ENCODE measurements at places on chromosomes 6 and 20.

- no peak for DNase-seq
Measured at GRCh38 chr6:129473546-129473945, 236.4 kb downstream of the ARHGAP18 start.

DNA sequence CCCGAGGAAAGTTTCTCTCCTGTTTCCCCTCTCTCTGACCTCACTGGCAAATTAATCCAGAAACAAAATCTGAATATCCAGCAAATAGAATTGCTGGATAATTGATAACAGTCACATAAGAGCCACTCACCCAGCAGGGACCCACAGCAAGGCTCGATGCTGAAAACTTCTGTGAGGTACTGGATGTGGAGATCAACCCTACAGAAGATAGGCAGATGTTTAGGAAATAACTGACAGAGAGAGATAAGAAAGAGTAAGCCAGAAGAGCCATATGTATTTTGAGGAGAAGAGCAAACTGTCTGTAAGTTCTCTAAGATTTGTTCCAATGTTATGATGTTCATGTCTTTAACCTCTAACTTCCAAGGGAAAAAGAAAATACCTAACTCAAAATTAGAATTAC, 59.7 kb downstream of the PKHD1 start:
- DNase-seq = no peak

GRCh38 chr6:134544737-134545136, 226.8 kb upstream of the SGK1 start:
- DNase-seq = no peak

DNA sequence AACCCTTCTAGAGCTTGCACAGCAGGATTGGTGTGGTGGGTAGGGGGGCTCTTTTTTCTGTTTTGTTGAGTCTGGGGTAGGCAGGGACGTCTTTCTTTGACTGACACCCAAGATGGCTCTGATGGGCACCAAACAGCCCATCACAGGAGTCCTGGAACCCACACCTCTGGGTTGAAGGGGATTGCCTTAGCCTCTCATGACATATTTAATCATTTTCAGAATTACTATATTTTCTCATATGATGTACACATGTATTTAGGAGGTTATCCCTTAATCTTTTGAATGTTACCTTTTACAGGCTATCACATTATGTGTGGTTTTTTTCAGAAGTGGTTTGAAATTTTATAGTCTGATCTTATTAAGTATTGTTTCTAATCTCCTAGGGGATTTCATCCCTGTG, 64.6 kb downstream of the RPP40 start:
- DNase-seq = peak; percentile 17

- DNase-seq = peak; percentile 90
Measured at GRCh38 chr6:34196116-34196832, 40.4 kb upstream of the HMGA1 start.

DNA sequence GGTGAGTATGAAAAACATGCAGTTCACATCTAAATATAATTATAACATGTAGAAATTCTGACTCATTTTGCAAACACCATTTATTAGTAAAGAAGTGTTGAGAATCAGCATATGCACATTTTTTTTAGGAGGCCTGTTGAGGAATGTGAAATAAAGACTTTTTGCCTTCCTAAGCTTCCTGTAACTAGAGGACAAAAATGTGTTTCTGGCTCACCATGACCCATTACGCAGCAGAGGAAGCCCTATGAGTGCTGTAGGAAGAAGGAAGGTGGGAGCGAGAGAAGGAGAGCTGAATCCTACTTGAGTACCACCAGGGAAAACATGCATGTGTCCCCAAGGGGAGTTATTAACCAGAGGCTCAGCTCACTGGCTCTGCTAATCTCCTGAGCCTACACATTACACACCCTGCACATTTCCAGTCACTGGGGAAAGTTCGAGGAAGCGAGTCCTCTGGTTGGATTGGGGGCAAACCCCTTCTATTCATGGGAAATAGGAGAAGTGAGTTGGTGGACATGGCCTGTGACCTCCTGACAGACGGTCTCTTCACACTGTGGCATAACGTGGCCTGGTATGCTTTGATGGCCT, 540.5 kb upstream of the JAG1 start:
- DNase-seq = no peak

DNA sequence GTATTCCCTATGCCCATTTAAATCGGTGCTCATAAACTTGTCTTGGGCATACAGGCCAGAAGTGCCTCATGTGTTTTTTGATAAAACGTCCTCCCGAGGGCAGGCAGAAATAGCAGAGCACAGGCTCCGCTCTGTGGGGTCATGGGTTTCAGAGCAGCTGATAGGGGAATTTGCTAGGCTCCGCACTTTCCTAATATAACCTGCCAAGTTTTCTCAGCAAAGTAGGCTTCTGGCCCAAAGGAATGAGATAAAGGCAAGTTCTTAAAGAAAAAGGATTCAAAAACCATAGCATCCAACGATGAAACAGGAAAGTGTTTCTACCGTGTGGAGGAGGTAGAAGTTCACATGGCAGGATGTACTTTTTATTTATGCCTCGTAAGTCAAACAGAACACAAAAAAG, 69.8 kb upstream of the RALGAPA2 start:
- DNase-seq = no peak

DNA sequence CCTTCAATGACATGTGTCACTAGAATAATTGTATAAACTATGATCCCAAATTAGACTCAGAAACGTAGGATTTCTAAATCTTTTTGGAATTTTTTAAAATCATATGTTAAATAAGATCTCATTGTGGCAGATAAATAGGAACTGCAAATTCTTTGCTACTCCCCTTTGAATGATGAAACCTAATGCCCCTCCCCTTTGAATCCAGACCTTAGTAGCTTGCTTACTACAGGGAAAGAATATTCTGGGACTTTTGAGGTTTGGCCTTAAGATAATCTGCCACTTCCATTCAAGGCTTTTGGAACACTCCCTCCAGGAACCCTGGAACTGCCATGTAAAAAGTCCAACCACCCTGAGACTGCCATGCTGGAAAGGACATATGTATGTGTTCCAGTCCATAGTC, 7.1 kb downstream of the TDP2 start:
- no peak for DNase-seq

Measured in activated CD8-positive, alpha-beta T cell treated with anti-CD3 and anti-CD28 coated beads for 36 hours (primary cell).